ENCODE measurements at places on chromosomes 2 and 18. TPM values are rescaled to one million over a fixed set of nuclear protein-coding genes. Genes with fewer than 3 reads are reported as not detected.

- H3K27ac ChIP-seq: no peak overlapping the region
- no peaks in the 10 kb centered on the region for H3K27me3 ChIP-seq
- H3K4me1 ChIP-seq: no peaks in the 10 kb centered on the region
These were observed 29.8 kb downstream of the TANK start for GRCh38 chr2:161190050-161190449.

The SIX3 gene
- not detected for total RNA-seq

DNA sequence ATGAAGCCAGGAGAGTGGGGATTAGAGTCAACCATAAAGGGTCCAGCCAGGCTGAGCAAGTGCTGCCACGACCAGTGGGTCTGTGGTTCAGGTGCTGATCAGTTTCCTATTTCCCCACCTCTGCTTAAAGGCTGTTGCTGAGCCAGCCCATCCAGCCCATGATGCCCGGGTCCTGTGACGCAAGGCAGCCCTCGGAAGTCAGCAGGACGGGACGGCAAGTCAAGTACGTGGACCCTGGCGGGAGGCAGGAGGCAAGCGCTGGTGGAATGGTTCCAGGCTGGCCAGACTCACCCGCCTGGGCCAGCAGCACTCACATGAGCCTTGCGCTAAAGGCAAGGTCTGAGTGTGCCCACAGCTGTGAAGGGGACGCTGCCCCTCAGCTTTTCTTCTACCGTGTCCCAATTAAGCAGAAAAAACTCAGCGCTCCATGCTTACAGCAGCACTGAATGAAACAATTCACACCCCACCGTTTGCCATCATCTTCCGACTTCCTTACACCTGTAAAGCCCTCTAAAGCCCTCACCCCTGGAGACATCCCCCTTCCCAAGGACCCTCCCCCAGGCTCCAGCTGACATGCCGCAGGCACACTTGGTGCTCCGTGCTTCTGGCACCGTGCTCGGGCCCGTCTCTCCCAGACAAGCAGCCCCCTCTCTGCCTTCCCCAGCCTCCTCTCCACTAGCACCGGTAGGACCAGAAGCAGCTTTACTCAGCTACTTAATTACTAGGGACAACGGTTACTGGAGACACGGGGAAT lies 11.3 kb upstream of the RPL31 start:
- no peaks in the 10 kb centered on the region for H3K27me3 ChIP-seq
- no peak for DNase-seq
- H3K27ac ChIP-seq: no peak overlapping the region

The RAD51AP2 gene
- total RNA-seq: not detected

The CIB4 gene
- total RNA-seq: not detected

The L3MBTL4 gene
- total RNA-seq: 16.2 TPM

DNA sequence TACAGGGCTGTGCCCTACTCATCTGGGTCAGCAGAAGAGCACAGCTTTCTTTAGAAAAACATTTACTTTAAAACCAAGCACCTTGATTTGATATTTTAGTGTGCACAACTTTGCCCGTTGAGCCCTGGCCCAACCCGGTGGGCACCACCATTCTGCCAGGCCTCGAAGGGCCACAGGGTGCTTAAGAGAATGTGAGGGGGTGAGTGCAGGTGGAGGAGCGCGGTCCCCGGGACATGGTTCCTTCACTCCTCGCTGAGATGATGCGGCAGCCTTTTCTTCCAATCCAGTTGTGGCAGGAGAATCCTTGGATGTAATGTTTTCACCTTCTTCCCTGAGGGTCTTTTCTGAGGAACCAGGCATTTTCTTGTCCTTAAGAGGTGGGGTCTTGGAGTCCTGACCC lies 119.0 kb downstream of the RPIA start:
- no peaks in the 10 kb centered on the region for H3K27me3 ChIP-seq
- no peaks in the 10 kb centered on the region for H3K36me3 ChIP-seq
- no peak overlapping the region for H3K27ac ChIP-seq

- H3K27ac ChIP-seq: peak overlapping the region; percentile 47
- no peaks in the 10 kb centered on the region for H3K36me3 ChIP-seq
- no peaks in the 10 kb centered on the region for H3K27me3 ChIP-seq
- peaks cover 4% of the 10 kb centered on the region for H3K4me1 ChIP-seq
- H3K4me3 ChIP-seq: no peak overlapping the region
These were observed 994 bp upstream of the DTNA start for GRCh38 chr18:34709104-34709503.

- peaks cover 31% of the 10 kb centered on the region for H3K4me1 ChIP-seq
- H3K27me3 ChIP-seq: no peaks in the 10 kb centered on the region
- no peaks in the 10 kb centered on the region for H3K36me3 ChIP-seq
- peak overlapping the region; percentile 92 for H3K27ac ChIP-seq
- DNase-seq: no peak
These were observed 1.3 kb upstream of the KCMF1 start for GRCh38 chr2:84969511-84970209.

GRCh38 chr18:13231151-13231550 lies 12.6 kb downstream of the LDLRAD4 start:
- no peak overlapping the region for H3K27ac ChIP-seq
- no peaks in the 10 kb centered on the region for H3K4me1 ChIP-seq
- no peaks in the 10 kb centered on the region for H3K36me3 ChIP-seq
- DNase-seq: peak; percentile 57
- H3K27me3 ChIP-seq: no peaks in the 10 kb centered on the region

The ACMSD gene
- total RNA-seq: not detected

DNA sequence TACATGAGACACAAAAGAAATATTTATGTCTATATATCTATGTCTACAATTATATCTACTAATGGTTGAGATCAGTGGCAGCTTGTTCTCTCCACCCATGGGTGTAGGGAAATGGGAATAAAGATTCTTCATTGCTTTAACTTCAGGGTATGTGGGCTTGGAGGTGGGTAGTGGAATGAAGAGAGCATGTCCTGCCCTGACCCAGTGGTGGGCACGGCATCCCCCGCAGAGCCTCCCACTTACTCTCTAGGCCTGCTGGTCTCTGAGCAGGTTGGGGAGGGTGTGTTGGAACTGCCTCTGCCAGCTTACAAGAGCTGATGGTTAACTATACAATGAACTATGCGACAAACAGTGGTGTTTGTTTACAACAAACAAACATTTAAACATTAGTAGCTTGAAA lies 152.5 kb upstream of the SKOR2 start:
- DNase-seq: no peak
- no peak overlapping the region for H3K27ac ChIP-seq
- no peak overlapping the region for H3K4me3 ChIP-seq
- no peaks in the 10 kb centered on the region for H3K4me1 ChIP-seq

The ATP8B1 gene
- 30.7 TPM for total RNA-seq

DNA sequence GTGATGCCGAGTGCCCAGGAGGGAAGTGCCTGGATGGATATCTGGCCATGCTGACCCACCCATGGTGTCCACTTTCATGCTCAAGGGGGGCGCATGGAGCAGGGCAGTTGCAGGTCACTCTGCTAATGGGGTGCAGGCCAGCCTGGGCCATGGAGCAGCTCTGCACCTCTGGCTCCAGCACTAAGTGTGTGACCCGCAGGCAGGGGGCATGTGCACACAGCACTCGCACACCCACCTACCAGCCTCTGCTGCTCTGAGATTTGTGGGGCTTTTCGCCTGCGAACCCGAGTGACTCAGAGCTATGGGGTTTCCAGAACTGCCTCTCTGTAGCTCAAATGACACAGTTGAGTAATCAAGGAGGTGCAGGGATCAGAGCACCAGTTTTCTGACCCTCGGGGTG lies 66.2 kb downstream of the CYP26B1 start:
- no peaks in the 10 kb centered on the region for H3K27me3 ChIP-seq
- no peak overlapping the region for H3K27ac ChIP-seq
- DNase-seq: no peak
- no peaks in the 10 kb centered on the region for H3K4me1 ChIP-seq
- H3K4me3 ChIP-seq: no peak overlapping the region

The ELMOD3 gene
- total RNA-seq: 22.0 TPM

GRCh38 chr18:78920456-78921138 lies 59.0 kb upstream of the SALL3 start:
- H3K27me3 ChIP-seq: no peaks in the 10 kb centered on the region
- DNase-seq: no peak
- H3K27ac ChIP-seq: no peak overlapping the region
- H3K36me3 ChIP-seq: no peaks in the 10 kb centered on the region
